ENCODE measurements at places on chromosomes 12 and 14.
A peak's percentile ranks its signal among the peaks of the same experiment; 100 is the strongest.

- no peak for DNase-seq
Observed at GRCh38 chr12:47378907-47379306, 299.1 kb upstream of the AMIGO2 start.

GRCh38 chr12:13350381-13350780, 153.9 kb downstream of the EMP1 start:
- DNase-seq, result no peak

- peak; percentile 86 for DNase-seq
Observed at GRCh38 chr14:21039585-21040369, 2.4 kb upstream of the RNASE7 start.

GRCh38 chr14:36397357-36397756, 76.9 kb upstream of the MBIP start:
- DNase-seq, result no peak

- DNase-seq, result peak; percentile 36
Observed at GRCh38 chr12:57842342-57843294, 3.9 kb downstream of the CTDSP2 start.

GRCh38 chr14:44782775-44783238, 178.9 kb downstream of the KLHL28 start:
- no peak for DNase-seq

DNA sequence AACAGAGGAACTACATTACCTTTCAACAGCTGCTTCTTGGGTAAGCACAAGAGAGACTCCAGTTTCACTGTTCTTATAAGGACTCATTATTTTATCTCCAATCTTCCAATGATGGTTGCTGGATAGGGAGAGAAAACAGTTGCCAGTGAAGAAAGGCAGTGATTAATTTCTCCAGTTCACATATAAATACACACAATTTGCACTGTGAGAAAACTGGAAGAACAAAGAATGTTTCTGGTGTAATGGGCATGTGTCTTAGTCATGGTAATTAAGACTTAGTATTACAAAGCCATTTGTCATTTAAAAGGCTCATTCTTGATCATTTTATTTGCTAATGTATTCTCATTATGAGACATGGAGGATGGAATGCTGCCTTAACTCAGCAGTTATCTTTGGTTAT, 78.0 kb upstream of the FAR2 start:
- DNase-seq, result no peak

- DNase-seq, result no peak
Observed at GRCh38 chr12:68481181-68481941, 129.3 kb upstream of the RAP1B start.

- DNase-seq, result peak; percentile 91
Observed at GRCh38 chr12:26126340-26127284, 1.8 kb upstream of the BHLHE41 start.

DNA sequence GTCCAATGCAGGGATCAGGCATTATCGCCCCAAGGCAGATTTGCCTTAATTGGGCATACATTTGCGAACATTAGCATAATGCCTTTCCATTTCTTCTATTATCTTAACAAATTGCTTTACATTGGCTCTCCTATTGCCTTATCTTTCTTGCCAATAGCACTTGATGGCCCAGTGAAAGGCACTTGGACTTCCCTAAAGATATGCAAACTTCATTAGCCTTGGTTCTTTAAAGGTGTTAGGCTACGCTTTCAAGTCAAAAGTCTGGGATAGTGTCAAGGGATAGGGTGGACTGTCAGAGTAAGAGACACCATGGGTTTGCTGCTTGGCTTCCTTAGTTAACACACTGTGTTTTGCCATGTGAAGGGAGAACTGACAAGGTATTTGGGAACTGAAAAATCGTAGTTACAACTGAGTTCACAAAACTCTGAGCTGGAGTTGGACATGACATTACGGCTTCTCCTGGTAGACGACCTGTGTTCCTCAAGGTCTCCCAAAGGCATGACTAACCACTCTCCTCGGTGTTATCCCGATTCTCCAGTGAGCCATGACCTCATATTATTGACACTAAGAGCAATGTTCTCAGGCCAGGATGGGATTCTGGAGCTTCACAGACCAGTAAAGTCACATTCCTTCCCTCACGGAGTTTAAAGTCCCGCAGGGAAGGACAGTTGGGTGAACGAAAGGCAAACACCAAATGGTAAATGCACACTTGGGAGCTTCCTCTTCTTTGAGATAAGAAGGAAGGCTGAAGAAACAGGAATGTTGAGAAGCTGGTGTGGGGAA, 65.2 kb downstream of the TBC1D30 start:
- no peak for DNase-seq

- DNase-seq, result no peak
Observed at GRCh38 chr14:106831322-106831720, 1304.9 kb downstream of the TMEM121 start.

GRCh38 chr12:124673801-124674617, 106.6 kb upstream of the NCOR2 start:
- no peak for DNase-seq

- DNase-seq, result peak; percentile 30
Observed at GRCh38 chr12:16389594-16389993, 42.1 kb downstream of the MGST1 start.

DNA sequence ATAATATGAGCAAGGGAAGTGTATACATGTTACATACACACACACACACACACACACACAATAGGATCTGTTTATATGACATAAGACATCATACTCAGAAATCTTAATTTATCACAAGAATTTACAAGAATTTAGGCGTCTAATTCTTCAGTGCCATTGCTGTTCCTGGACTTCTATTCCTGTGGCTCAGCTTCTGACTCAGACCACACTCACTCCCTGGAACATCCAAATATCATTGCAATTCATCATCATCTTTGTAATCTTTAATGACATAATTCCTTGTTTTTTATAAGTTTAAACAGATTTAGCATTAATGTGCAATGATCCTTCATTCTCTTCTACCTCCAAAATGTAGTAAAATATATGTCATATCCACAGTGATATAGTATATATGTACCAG, 544.2 kb downstream of the FOXG1 start:
- DNase-seq, result no peak

DNA sequence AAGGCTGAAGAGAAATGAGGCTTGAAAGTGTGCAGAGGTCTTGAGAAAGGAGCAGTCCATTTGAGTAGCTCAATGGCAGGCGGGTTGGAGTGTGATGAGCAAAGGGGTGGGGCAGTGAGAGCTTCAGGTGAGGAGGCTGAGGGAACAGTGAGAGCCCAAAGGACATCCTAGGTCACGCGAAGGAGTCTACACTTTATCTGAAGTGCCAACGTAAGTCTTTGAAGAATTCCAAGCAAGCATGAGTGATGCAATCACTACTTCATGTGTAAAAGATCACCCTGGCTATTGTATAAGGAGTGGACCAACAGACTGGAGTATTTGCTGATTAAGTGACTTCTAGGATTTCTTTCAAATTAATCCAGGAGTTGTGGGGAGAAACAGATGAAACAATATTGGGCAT, 159.9 kb upstream of the HIF1A start:
- no peak for DNase-seq

GRCh38 chr12:68489273-68489672, 121.4 kb upstream of the RAP1B start:
- DNase-seq, result no peak

GRCh38 chr12:15899282-15899870, 11.8 kb upstream of the DERA start:
- DNase-seq, result peak; percentile 45

GRCh38 chr14:40903709-40904108, 703.0 kb upstream of the LRFN5 start:
- no peak for DNase-seq

GRCh38 chr12:90978117-90978770, 23.3 kb upstream of the CCER1 start:
- DNase-seq, result peak; percentile 85

GRCh38 chr12:31589598-31589903, 1.4 kb downstream of the DENND5B start:
- peak; percentile 76 for DNase-seq

DNA sequence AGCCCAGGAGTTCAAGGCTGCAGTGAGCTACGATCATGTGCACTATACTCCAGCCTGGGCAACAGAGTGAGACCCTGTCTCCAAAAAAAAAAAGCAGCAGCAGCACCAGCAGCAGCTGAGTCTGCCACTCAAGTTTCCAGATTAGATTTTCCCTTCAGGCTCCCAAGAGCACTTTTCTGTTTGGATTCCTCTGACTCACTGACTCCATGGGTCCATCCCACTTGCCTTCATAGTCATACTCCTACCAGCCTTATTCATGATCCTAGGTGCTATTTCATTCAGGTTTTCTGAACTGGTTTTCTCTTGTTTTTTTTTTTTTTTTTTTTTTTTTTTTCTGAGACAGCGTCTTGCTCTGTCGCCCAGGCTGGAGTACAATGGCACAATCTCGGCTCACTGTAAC, 6.8 kb upstream of the TWF1 start:
- DNase-seq, result no peak

- DNase-seq, result no peak
Observed at GRCh38 chr14:87971010-87971409, 22.0 kb downstream of the GALC start.

- no peak for DNase-seq
Observed at GRCh38 chr14:79352076-79352630, 859.2 kb downstream of the DIO2 start.

DNA sequence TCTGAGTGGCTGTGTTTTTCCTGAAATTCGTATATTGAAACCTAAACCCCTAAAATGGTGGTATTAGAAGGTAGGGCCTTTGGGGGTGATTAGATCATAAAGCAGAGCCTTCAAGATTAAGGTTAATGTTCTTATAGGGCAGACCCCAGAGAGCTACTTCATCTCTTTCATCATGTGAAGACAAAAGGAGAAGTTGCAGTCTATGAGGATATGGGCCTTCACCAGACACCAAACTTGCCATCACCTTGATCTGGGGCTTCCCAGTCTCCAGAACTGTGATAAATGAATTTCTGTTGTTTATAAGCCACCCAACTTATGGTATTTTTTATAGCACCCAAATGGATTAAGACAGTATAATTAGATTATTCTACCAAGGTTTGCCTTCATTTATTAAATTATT, 275.0 kb upstream of the ATP2B1 start:
- no peak for DNase-seq

DNA sequence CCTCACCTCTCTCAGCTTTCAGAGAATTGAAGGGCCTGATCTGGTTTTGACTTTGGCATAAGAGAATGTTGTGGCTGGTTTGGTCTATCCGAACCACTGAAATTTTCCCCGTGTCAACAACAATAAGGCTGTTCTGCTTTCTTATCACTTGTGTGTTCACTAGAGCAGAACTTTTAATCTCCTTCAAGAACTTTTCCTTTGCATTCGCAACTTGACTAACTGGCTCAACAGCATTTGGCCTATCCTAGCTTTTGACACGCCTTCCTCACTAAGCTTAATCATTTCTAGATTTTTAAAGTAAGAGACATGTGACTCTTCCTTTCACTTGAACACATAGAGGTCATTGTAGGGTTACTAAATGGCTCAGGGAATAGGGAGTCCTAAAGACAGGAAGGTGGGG, 25.9 kb upstream of the EDDM3A start:
- DNase-seq, result no peak

DNA sequence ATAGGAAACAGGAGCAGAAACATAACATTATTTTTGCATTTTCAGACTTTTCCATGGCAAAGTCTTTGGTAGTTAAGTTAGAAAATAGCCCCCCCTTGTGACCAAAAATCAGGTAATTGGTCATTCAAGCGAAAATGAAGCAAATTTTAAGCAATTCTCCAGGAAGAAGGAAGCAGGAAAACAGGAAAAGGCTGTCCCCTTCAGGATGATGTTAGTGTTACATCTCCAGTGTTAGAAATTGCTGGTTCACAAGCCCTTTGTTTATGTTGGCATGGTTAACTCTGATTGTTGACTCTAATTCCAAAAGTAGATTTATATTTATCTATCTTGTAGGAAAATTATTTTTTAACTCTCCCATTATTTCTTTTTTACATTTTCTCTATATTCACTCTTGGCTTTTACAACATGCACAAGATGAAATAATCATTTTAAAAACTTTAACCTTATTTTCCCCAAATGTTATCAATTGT, 18.8 kb upstream of the GAS2L3 start:
- DNase-seq, result peak; percentile 55

DNA sequence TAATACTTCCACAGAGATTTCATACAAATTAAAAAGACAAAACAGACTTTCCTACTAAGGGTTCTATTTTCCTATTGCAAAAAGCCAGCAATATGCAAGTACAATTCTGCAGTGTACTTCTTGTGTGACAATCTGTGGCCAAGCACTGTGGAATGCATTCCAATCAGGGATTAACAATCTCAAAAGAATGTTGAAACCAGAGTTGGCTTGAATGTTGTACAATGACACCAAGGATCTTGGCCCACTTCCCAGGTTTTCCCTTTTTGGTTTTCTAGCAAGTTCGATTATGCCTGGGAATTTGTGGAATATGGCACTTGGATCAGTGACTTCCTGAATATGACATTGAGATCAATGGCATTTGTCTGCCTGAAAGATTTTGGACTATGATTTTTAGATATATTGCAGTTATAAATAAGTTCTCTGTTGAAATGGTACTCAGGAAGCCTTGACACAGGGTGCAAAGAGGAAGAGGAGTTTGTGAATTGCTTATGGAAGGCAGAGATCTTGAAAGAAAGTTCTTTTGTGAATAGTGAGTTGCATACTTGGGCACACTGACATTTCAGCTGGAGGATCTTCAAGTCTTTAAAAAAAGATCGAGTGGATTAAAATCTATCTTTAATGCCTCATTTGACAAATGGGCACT, 81.4 kb upstream of the FERMT2 start:
- peak; percentile 87 for DNase-seq

DNA sequence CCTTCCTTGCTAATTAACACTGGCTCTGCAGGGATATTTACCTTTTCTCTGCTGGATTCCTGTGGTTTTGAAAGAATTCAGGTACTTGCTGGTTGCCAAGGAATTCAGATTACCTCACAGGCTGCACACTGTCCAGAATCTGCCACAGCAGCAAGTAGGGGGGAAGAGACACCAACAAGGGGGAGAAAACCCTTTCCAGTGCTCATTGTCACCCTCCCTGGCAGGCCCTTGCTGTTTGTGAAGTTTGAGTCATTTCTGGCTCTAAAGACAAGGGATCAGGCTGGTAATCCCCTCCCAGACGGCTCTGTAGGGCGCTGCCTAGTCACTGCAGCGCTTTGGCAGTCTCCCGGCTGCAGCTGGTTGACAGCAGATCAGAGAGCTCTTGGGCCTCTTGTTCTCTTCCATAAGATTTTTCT, 50.8 kb downstream of the TTLL5 start:
- DNase-seq, result peak; percentile 84

GRCh38 chr12:80282761-80283160, 161.3 kb upstream of the PTPRQ start:
- DNase-seq, result no peak

GRCh38 chr14:75645056-75645455, 15.6 kb downstream of the ERG28 start:
- no peak for DNase-seq
